ENCODE measurements at places on chromosomes 5 and 9.

DNA sequence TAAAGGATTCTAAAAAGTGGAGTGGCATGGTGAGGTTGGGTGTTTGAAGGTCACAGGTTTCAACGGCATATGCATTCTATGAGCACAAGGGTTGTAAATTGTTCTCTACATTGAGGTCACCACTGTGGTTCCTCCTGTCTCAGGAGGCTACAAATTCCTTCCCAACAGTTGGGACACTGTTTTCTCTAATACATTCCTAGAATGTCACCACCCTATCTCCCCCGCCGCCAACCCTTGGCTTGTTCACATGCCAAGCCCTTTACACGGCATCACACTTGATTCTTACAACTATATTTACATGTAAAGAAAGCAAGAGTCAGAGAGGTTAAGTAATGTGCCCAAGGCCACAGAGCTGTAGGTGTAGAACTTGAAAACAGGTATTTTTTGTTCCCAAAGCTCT is 315.1 kb downstream of the RAB3C start:
- DNase-seq, result no peak

GRCh38 chr5:58455066-58455465 is 4.8 kb downstream of the PLK2 start:
- DNase-seq, result no peak

DNA sequence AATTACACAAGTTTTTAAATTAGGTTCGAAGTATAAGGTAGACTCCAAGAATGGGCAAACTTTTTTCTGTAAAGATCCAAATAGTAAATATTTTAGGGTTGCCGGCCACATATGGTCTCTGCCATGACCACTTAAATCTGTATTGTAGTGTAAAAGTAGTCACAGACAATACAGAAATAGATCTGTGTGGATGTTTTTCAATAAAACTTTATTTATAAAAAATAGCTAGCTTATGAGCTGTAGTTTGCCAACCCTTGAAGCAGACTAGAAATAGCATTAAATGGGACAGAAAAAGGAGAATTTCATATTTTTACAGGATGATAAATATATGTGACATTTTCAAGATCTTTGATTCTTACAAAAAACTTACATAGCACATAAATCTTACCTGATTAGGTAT is 94.9 kb upstream of the ACOT12 start:
- DNase-seq, result no peak

GRCh38 chr9:86352440-86353077 is 1.7 kb downstream of the TUT7 start:
- DNase-seq, result no peak

- DNase-seq, result no peak
Measured at GRCh38 chr9:132770770-132771310, 100.6 kb downstream of the GTF3C4 start.

GRCh38 chr9:78214492-78214891 is 21.4 kb upstream of the CEP78 start:
- no peak for DNase-seq

- DNase-seq, result no peak
Measured at GRCh38 chr5:97936231-97936630, 753.2 kb upstream of the RIOK2 start.

GRCh38 chr9:14057368-14058324 is 256.3 kb downstream of the NFIB start:
- no peak for DNase-seq

DNA sequence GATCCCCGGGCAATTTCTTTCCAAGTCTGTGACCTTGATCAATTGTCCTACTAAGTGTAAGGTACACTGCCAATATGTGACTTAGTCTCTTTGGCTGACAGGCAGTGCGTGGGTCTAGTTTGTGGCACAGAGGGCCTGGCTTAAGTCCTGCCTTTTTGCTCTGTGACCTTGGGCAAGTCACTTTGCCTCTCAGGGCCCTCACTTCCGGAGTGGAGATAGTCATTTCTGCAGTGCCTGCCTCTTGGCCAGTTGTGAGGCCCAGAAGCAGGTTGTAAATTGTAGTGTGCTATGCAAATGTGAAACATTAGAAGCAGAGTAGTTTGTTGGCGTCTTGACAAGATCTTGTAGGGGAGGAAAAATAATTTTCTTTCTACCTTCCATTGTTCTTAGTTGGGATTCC is 39.0 kb downstream of the KIF4B start:
- DNase-seq, result no peak

DNA sequence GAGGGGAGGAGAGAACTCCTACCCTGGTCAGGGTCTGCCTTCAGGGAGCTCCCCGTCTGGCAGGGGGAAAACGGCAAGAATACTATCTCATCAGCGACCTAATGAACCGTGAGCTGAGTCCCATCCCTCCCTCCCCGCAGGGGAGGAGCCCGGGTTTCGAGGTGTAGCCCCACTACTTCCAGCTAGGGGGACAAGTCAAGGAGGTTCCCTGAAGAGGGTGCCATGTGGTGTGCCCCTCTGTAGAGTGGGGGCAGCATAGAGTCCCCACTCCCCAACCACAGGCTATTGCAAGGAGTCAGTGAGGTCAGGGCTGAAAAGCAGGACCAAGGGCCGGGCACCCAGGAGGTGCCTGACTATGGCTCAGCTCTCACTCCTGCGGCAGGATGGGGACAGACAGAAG is 50.9 kb upstream of the RXRA start:
- DNase-seq, result no peak

DNA sequence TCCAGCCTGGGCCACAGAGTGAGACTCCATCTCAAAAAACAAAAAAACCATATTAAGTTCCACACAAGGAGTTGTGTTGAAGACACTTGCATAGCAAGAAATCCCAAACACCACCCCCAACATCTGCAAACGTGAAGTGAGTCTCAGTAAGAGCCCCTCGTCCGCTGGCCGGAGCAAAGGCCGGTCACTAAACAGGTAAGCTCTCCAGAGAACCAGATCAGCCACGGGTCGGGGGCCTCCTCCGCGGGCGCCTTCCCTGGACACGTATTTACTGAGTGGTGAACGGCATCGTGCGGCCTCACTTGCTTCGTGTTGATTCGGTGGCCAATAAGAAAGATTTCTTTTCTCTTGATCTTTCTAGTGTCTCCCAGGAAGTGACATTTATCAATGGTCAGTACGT is 93.6 kb downstream of the MRPL36 start:
- DNase-seq, result no peak

DNA sequence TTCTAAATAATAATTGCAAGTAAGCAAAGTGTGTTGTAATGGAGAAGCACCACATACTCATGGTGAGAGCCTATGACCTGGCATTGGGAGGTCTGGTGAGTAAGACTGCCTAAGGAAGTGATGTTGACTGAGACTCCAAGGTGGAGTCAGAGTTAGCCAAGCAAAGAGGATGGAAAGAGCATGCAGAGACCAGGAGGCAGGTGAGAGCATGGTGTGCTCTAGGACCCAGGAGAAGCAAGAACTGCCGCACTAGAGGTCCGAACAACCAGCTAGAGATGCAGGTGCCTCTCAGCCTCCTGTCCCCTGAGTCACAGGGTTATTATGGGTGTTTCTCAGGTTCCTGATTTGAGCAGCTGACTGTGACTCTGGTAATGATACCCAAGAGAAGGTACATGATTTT is 27.3 kb downstream of the ANP32B start:
- DNase-seq, result no peak

DNA sequence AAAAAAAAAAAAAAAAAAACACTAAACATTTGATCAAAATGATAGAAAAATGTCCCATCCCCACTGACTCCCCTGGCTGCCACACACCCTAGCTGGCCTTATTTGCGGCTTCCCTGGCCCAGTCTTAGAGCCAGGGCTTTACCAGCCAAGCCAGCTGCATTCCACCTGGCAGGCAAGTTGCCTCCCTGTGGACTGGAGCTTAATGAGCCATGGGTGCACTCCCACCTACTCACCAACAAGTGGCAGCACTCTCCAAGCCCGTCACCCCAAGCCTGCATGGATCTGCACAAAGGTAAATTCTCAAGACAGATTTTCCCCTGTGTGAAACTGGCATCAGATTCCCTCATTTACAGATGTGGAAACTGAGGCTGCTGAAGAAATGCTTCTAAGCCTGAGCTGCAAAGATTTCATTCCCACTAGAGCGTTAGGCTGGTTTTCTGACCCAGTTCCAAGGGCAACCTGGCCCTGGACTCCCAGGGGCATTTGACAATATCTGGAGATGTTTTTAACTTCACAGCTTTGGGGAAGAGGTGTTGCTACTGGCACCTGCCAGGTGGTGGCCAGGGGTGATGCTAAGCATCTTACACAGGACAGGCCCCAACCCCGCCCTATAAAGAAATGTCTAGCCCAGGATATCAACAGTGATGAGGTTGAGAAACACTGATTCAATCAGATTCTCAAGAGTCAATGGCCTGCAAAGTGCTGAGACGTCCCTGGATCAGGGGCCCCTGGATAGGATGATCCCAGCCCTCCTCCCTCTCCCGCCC is 21.9 kb upstream of the VDAC1 start:
- DNase-seq, result no peak

GRCh38 chr5:66527478-66528035 is 68.6 kb upstream of the MAST4 start:
- no peak for DNase-seq

DNA sequence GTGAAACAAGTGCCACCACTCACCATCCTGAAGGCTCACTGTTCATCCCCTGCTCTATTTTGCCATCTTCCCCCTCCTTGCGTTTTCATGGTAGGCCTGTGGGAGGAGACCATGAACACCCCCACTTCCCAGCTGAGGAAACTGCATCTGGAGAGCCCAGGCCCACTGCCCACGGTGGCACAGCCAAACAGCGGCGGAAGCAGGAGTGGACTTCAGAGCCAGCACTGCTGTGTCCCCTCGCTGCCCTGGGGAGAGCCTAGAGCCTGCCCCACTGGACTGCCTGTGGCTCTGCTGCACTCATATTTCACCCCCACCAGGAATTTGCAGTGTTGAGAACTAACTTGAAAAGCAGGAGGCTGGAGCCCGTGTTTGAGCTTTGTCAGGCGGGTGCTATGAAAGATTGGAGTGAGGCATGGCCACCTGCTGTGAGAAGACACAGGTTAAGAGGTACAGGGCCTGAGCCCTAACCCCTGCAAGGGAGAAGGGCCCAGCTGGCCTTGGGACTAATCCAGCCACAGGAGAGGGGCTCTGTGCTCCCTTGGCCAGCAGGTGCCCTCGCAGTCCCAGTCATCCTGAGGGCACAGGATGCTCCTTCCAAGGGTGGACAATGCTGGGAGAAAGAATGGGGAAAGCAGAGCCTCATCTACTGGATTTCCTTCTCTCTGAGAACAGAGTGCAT is 79.0 kb downstream of the MACROH2A1 start:
- DNase-seq, result no peak

- DNase-seq, result no peak
Measured at GRCh38 chr5:10455277-10455670, 13.6 kb downstream of the ROPN1L start.

DNA sequence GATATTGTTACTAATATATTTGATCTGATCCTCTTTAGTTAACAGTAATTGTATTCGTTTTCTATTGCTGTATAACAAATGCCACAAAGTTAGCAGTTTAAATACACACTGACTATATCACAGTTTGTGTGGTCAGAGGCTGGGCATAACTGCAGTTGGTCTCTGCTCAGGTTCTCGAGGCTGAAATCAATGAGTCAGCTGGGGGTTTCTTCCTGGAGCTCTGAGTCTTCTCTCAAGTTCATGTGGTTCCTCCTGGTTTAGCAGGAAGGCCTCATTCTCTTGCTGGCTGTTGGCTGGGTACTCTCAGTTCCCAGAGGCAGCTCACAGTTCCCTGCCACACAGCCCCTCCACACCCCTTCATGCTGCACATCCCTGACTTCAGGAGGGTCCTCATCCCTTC is 20.7 kb downstream of the COL23A1 start:
- DNase-seq, result no peak

- DNase-seq, result no peak
Measured at GRCh38 chr5:131855452-131855851, 58.6 kb upstream of the FNIP1 start.

DNA sequence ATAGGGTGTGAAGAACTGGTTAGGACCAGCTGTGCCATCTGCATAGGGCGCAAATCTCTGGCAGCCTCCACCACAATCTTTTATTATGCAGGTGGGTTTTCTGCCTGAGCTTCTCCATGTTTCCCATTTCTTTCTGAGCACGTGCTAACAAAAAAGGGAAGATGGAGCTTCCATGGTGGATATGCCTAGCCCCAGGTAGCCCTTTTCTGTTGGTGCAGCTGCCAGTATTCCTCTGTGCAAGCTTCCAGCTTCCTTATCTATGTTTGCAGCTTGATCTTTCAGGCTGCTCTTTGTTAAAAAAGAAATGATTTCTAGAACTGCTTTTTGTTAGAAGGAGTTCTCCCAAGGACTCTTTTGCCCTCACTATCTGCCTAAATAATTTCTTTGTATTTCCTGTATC is 95.0 kb upstream of the EPB41L4A start:
- no peak for DNase-seq

DNA sequence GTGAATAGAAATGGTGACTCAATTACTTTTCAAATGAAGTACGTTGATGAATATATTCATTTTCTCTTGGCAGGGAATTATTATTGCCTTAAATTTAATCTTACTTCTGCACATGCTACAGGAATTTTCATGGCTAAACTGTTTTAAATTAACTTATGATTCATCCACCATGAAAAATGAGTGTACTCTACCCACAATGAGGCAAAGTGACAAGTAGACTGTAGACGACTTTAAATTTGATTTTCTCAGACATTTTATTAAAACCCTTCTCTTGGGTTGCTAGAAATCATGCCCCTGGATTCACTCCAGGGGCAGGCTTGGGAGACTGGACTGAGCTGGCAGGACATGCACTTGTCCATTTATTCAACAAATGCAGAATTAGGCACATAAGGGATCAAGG is 23.5 kb upstream of the ERAP2 start:
- no peak for DNase-seq

- DNase-seq, result no peak
Measured at GRCh38 chr5:52896534-52897237, 92.5 kb upstream of the ITGA2 start.

DNA sequence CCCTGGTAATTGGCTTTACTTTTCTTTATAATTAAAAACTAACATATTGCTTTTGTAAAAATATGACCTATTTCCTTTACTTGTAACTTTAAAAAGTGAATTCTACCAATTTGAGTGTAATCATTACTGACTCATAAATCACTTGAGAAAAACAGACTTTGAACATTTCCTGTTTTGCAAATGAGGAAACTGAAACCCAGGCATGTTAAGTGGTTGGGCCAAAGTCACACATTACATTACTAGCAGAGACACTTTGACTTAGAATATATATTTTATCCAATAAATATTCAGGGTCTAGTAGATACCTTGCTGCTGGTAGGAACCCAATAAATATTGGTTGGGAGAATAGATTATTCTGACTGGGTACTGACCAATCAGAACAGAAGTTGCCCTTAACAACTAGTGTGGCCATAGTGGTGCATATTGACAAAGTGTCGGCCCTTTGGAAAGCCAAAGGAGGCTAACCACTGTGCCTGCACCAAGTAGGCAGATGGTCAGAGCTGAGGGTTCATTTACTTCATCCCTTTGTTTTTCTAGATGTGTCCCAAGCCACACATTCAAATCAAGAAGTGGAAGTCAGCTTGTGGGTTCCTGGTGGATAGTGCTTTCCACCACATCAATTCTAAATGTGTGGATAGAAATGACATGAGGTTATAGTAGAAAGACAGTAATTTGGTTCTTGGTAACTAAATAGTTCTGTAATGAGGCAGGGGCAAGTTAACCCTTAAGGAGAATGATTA is 365.1 kb upstream of the RIOK2 start:
- DNase-seq, result no peak

Data from stimulated activated CD4-positive, alpha-beta T cell treated with anti-CD3 and anti-CD28 coated beads, Interleukin-1b, Interleukin-23, amount 100 ng/mL, for 1 hour (primary cell).